HEK293T (cell line): ENCODE measurements at places on chromosomes 1 and 21.

GRCh38 chr1:146039844-146040194 lies 18.3 kb upstream of the HJV start:
- no peak for DNase-seq

GRCh38 chr1:66623812-66624211 lies 89.9 kb downstream of the SGIP1 start:
- DNase-seq = no peak

DNA sequence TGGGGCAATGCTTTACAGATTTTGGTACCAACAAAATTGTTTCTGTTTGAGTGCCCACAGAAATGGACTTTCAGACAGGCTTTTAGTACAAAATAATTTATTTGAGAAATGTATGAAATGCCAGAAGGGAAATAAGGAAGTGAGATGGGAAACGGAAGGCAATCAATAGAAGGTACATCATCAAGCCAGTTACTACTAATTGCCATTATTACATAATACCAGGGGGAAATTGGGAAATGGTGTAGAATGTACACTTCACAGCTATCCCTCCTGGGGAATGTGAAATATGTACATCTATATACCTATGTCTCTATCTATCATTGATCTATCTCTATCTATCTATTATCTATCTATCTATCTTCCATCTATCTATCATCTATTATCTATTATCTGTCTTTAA lies 264.6 kb upstream of the B3GALT2 start:
- DNase-seq = no peak

DNA sequence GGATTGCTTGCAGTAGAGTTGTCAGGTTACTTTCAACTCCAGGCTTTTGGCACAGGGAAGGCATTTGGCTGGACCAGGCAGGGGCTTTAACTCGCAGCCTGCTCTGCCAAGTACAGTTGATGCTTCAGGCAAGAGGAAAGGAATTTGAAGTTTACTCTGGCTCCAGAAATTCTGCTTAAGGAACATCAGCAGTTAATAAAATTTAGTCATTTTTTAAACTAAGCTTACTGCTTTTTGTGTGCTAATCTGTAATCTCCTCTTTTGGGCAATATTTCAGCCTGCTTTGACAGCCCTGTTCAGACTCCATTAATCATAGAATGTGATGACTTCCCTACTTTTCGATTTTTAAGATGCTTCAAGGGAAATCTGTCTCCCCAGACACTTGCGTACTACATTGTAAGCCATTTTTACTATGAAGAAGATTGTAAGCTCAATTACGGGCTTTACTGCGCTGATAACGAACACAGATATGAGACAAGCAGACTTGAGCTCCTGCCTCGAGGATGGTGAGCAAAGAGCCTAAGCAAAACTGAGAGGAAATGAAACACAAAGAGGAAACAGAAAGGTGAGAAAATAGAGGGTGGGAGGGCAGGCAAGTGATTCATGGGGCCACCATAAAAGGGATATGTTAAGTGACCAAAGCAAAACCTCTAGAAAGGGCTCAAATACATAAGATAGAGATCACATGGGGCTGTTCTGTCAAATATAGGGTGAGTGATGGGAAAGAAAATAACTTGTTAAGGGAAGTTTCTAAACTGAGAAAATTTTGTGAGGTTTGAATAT lies 76.6 kb upstream of the VAV3 start:
- no peak for DNase-seq

DNA sequence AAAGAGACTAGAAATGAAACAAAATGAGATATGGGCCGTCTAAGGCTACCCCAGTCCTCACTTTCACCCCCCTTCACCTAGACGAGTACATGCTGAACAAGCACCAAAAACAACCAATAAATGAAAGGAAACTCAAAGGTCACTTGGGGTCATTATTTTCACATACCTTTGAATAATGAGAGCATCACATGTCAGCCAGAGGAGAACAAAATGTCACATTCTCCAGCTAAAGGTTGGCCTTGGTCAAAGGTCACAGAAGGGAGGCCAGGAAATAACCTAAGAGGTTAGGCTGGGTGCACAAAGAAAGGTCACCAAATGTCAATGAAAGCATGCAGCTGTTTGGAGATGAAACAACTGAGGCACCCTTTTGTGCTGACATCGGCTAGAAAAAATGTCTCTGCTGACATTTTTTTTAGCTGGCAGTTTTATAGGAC lies 288.7 kb upstream of the USP25 start:
- no peak for DNase-seq

GRCh38 chr1:201514466-201514865 lies 7.5 kb upstream of the CSRP1 start:
- no peak for DNase-seq

- DNase-seq = no peak
Observed at GRCh38 chr1:247266053-247266452, 10.2 kb downstream of the VN1R5 start.

- no peak for DNase-seq
Observed at GRCh38 chr1:199784138-199784895, 243.2 kb upstream of the NR5A2 start.

DNA sequence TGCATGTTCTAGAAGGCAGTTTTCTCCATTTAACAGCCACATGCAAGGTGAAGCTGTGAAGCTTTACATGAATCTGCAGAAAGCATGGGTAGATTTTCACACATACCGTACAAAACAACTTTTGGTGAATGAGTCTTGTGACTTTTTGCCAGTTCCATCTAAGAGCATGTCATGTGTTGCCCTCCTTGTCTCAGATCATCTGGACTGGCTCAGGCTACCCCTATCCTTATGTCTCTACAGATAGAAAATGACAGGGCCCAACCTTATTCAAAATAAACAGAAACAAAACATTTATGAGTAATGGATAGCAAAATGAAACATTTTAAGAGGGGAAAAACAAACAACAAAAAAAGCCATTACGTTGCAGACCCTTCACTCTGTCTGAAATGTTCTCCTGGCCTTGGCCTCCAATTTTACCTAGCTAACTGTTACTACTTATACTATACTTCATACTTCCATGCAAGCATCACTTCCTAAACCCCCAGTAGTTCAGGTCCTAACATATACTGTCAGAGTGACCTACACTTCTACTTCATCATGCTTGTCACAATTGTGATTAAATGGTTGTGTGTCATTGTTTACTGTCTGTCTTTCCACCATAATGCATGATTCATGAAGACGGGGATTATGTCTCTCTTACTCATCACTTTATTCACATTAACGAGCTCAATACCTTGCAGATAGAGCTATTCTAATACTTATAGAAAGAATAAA lies 39.0 kb downstream of the LRRC8C start:
- no peak for DNase-seq

DNA sequence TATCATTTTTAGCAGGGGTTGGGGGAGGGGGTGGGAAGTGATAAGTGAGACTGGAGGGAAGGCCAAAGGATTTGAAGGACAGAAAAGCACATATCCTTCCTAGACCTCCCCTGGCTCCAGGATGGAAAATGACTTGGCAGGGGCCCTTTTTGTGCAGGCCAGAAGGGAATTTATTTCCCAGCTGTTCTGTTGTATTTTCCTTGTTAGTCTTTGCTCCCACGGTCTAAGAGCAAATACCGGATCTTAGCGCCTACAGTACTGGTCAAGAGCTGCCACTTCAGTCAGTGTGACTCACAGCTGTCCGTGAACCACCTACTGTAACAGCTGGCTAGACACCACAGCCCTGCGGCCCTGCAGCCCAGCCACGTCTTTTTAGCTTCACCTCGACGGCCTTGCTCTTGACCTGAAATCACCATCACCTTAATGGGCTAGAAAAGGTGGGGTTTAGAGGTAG lies 51.0 kb upstream of the ERRFI1 start:
- no peak for DNase-seq

DNA sequence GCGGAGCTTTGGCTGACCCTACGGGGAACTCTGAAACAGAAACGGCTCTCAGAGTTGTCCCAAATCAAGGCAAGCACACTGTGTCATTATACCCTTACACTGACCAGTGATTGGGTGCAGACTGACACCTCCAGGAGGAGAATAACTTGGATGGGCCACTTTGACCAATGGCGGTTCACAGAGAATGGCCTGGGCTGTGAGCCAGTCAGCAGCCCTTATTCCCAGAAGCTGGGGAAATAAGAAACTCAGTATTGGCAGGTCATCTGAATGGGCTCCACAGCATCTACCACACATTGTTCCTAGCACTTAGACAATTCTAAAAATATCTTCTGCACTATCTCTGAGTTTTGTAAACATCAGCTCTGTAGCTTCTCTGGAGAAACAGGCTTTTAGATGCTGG lies 265.2 kb downstream of the ADGRL2 start:
- DNase-seq = no peak

- DNase-seq = no peak
Observed at GRCh38 chr1:206501881-206502280, 5.5 kb upstream of the RASSF5 start.

DNA sequence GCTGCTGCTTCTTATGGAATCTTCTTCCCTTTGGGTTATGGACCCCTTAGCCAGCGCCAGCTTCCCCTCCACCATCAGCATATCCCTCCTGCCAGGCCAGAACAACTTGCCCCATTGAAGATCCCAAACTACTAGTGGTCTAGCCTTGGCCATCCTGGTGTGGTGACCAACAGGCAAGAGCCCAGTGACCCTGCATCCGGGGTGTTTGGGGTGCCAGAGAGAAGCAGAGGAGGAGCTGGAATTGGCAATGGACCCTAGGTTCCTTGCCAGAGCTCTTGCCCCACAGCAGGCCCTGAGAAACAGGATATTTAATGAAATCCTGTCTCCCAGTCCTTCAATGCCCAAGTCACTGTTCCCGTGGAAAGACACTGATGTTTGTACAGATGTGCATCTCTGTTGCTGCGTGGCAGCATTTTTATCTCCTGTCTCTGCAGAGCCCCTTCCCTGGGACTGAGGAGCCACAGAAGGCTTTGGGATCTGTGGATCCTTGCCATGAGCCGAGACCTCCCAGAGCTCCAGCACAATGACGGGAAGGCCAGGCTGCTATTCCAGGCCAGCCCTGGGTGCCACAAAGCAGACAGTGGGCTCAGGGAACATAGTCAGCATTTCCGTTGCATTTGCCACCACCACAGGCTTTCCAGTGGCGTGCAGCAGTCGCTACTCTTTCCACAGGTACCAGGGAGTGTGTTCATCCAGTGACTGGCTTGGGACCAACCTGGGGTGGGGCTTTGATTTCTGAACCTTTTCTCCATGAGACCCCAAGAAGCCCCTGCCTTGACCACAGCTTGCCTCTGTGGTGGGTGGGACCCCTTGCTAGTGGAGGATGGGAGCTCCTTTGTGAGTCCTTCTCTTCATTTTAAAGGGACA lies 21.6 kb downstream of the NAV1 start:
- no peak for DNase-seq

DNA sequence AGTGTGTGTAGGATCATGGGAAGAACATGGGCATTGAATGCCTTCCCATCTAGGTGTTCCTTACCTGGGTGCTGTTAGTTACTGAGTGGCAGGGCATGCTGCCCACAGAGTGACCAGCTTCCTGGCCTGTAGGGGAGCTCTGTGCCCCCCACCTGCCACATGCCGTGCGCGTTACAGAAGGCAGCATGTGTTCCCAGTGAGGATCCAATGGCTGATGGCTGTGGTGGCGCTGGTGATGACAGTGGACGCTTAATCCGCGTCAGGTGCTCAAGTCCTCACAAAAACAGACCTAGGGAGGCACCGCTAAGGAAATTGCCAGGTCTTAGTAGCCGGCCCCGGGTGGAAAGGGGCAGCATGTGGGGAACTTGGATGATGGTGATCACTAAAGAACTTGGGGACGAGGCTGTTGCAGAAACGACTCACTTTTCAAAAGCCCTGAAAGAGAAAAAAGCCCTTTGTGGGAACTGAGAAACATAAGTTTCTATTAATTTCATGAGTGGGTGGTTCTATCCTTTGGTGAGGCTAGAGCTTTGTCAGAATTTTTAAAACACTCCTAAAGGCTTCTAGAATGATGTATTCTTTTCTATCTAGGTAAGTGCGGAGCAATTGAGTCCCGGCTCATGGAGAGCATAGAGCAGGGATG lies 93.2 kb downstream of the PRDM2 start:
- DNase-seq = no peak

- DNase-seq = no peak
Observed at GRCh38 chr1:157292302-157292701, 154.1 kb upstream of the ETV3 start.

- DNase-seq = no peak
Observed at GRCh38 chr1:225445639-225446594, 18.1 kb upstream of the LBR start.

DNA sequence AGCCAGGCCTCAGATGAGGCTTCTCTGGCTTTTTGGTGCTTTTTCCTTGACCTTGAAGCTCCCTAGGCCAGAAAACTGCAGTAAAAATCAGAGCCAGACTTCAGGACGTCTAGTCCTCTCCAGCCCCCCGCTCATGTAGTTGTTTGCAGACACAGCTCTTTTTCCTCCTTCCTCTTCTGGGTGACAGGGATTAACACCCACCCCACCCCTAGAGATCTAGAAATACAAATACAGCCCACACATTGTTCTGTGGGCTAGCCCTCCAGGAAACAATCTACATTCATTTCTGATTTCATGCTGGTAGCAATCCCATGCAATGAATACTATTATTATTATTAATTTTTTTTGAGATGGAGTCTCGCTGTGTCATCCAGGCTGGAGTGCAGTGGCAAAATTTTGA lies 9.9 kb upstream of the CLSTN1 start:
- DNase-seq = no peak

- no peak for DNase-seq
Observed at GRCh38 chr1:165641231-165641987, 10.4 kb downstream of the MGST3 start.

DNA sequence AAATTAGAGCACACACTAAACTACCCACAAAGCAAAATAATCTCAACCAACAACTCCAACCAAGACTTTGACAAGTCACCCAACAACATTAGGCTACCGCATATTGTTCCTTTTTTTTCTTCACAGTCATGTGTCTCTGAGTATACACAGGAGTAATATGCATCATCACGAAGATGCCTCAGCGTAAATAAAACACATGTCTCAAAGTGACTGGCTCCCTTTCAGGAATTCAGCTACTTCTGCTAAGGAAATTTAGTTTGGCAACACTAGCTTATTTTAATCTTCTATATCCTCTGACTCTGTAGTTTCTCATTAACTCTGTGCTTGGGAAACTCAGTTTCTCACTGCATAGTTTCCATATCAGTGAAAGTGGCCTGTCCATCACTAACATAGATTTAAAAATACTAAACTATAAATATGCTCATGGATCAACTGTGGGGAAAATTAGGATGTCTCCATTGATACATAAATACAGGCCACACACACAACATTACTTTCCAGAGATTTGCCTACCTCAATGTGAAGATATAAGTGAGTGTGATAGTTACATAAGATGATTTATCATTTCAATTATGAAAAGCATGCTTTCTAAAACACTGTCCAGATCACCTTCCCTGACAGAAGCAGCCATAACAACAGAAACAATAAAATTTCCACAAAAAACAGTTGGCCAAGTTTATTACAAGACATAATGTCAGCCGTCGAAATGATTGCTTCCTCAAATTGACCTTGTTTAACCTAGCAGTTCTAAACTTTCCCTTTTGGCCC lies 113.2 kb downstream of the PTGER3 start:
- DNase-seq = no peak

DNA sequence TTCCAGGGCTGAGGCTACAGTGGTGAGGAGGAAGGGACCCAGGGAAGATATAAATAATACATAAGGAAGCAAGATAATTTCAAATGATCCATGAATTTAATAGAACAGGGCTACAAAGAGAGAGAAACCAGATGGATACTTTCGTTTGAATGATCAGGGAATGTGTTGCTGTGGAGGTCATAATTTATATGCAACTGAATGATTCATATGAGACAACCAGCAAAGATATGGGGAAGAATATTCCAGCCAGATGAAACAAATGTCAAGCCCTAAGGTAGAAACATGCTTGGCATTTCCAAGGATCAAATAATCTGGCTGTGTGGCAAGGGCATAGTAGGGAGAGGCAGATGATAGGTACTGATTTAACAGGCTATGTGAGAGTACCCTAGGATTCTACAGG lies 84.8 kb upstream of the ZC3H11B start:
- DNase-seq = no peak

GRCh38 chr21:35257413-35257812 lies 208.3 kb upstream of the RUNX1 start:
- no peak for DNase-seq
